HL-60 (cell line): ENCODE measurements at places on chromosomes 4 and X.

GRCh38 chr4:39621582-39621981, 17.1 kb downstream of the SMIM14 start:
- DNase-seq: no peak

DNA sequence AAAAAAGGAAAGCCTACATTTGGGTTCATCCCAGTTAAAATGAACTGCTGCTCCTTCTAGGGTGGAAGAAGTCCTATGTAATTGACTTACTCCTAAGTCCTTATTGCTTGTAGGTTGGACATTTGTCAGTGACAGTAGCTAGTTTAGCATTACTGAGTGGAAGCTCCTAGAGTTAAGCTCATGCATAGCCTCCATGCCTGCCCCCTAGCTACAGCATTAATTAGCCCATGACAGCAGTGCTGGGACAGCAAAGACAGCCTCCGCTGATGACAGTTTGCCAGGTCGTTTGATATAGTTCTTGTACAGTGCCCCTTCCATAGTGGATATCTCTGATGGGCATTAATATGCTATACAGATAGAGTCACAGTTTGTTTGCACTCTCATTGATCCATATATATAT, 18.7 kb upstream of the GALNTL6 start:
- no peak for DNase-seq

DNA sequence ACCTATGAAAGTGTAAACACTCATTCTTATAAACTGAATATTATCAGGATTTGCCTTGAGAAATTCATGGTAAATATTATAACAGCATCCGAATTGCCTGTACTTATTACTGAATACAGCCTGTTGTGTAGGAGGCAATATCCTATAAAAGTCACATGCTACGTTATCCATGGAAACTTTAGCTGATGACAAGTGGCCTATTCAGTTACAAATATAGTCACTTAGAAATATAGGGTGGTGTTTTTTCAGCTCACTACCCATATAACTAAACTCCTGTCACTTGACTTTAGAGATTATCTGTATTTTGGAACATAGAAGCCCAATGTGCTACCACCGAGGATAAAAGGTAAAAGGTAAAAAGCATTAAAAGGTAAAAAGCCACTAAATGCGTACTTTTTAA, 493.4 kb downstream of the INPP4B start:
- no peak for DNase-seq

DNA sequence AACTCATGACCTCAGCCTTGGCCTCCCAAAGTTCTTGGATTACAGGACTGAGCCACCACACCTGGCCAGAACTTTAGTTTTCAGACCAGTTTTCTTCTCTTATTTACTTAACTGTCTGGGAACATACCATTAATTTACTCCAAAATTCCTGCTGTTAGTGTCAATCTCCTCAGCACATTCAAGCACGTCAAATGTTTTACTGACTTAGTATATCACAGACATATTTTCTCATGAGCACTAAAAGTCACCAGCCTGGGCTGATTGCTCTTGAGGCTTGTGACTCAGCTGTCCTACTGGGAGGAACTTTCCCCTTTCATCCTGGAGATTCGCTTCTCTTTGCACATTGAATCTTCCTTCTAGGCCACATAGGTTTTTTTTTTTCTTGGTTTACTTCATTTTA, 109.6 kb downstream of the PCDH18 start:
- no peak for DNase-seq

DNA sequence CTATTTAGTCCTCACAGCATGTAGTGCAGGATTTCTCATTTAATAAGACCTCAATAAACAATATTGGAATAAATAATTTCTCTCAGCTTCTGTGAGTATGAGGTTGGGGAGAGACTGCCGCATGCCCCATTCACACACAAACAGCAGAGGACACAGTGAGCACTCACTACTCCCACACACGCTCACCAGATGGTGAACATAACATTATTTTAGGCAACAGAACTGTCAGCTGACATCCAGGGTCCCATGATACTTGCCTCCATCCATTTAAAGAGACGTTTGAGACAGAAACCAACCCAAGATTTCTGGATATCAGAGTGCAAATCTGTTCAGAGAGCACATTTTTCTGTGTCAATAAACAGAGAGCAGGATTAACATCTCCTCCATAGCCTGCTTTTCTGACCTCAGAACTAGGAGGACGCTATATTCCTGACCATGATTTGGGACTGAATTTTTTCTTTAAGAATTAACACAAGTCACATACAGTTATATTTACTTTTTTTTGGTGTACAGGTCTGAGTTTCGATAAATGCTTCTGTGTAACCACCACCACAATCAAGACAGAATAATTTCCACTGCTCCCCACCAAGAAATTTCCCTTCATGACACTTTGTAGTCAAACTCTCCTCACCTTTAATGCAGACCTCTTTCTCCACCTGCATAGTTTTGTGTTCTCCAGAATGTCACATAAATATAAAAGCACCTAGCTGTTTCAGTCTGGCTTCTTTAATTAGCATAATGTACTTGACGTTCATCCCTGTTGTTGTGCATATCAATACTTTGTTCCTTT, 16.7 kb downstream of the GPRIN3 start:
- no peak for DNase-seq

DNA sequence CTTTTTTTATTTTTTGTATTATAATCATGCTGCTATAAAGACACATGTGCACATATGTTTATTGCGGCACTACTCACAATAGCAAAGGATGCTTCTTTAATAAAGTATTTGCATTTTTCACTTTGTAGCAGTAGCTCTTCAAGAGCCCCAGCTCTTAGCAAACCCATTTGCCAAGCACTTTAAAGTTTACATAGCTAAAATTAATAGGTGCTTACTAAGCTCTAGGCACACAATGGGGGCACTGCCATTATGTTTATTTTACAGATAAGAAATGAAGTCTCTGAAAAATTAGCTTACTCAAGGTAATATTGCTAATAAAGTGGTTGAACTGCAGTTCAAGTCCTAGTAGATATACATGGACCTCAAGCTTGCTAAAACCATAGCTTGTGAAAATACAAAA, 230.3 kb upstream of the ARHGAP24 start:
- no peak for DNase-seq

DNA sequence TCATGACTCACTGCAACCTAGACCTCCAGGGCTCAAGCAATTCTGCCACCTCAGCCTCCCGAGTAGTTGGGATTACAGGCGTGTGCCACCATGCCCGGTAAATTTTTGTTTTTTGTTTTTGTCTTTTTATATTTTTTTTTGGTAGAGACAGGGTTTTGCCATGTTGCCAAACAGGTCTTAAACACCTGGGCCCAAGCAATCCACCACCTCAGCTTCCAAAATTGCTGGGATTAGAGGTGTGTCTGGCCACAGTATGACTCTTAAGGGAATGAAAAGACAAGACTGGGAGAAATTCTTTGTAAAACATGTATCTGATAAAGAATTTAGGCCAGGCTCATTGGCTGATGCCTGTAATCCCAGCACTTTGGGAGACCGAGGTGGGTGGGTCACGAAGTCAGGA, 29.2 kb upstream of the PDGFRA start:
- DNase-seq: no peak

DNA sequence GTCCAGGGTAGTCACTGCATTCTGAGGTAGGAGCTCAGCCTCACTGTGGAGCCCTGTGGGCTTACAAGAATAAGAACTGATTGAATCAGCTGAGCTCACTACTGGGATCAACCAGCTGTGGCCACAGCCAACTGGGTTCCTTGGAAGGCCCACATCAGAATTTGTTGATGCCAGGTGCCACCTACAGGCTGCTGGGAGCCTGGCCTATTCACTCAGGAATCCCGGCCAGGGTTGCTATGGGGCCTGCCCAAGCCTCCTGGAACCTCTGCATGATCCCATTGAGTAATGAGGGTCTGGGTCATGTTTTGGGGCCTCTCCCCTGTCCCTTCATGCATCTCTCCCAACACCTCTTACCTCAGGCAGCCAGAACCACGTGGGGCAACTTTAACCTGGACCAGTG, 53.9 kb upstream of the KIAA1210 start:
- DNase-seq: no peak

GRCh38 chrX:11398785-11399184, 105.6 kb downstream of the AMELX start:
- DNase-seq: no peak

DNA sequence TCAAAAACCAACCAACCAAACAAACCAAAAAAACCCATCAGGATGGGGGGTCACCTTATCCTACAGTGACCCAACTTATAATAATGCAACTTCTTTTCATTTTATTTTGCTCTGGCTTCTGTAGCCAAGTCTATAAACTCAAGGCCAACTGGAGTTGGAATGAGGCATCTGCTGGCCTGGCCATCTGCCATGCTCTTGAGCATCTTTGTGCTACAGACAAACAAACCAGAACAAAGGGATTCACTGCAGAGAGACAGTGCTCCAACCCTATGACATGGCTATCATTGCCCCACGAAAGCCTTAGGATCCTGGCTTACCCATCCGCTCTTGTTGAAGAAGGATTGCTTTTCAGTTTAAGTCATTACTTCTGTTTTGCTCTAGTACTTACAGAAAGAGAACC, 49.2 kb upstream of the SCRG1 start:
- DNase-seq: no peak

- DNase-seq: no peak
These were observed 73.1 kb downstream of the WFS1 start for GRCh38 chr4:6342530-6343293.

DNA sequence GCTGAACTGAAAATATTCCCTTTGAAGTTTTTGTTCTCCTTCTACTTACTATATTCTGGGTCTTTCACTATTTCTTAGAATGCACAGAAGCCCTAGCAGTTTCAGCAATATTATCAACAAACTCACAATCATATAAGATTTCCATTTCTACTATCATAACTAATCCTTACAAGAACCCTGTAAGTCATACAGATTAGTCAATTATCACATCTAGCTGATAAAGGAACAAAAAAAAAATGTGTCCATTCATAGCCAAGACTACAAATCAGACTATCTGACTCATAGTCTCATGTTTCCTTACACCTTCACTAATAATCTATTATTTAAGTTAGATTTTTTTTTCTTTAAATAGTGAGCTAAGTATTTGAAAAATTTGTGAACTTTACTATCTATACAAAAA, 72.5 kb downstream of the LRBA start:
- no peak for DNase-seq

- DNase-seq: no peak
These were observed 3.0 kb downstream of the MEPE start for GRCh38 chr4:87835743-87836142.
